ENCODE measurements at places on chromosomes 7 and 10.

DNA sequence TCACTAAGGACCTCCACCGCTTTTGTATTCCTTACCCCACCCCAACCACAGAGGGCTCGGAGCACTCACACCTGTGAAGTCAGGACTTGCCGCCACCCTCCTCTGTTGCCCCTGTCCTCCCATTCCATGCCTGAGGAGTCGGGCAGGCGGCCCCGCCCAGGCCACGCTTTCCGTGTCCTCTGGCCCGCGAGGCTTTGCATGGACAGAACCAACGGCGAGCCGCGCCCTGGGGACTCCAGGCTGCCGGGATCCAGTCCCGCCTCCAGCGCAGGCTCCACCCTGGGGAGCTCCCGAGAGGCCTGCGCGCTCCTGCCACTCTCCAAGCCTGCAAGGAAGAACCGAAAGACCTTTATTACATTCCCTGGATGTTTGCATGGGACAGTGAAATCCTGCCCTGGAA lies 366.4 kb upstream of the POM121L12 start:
- no peak for DNase-seq

DNA sequence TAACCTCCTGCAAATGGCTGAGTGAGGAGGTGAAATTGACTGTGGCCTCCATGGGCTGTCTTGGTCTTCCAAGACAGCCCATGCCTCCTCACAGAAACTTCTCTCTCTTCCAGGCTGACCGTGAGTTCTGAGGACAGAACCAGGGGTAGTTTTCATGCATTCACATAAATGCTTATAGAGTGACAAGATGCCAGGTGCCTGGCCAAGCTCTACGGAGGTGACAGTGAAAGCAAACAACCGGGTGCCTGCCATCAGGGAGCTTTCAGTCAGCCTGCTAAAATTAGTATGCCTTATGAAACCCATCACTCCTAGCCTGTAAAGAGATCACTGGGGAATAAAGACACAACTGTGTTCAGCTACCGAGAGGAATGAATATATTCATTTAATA lies 919 bp upstream of the RHOBTB1 start:
- no peak for DNase-seq

DNA sequence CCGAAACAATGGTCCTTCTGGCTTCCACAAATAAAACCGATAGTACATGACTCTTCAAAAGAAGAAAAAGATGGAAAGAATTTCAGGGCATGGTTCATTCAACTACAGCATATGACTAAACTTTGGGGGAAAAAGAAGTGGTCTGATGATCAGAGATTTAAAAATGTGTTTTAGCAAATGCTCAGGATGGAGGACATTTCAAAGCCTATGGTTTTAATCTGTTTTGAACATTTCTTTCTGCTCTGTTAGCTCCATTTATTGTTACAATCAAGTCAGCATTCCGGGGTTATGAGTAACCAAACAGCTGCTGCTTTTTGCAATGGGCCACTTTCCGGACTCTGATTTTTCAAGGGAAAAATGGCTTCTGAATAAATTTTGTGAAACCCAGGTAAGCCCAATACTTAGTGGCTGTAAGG lies 142.4 kb downstream of the CUBN start:
- no peak for DNase-seq

- DNase-seq = no peak
Observed at GRCh38 chr10:55627501-55628051, 733.5 kb downstream of the ZWINT start.

DNA sequence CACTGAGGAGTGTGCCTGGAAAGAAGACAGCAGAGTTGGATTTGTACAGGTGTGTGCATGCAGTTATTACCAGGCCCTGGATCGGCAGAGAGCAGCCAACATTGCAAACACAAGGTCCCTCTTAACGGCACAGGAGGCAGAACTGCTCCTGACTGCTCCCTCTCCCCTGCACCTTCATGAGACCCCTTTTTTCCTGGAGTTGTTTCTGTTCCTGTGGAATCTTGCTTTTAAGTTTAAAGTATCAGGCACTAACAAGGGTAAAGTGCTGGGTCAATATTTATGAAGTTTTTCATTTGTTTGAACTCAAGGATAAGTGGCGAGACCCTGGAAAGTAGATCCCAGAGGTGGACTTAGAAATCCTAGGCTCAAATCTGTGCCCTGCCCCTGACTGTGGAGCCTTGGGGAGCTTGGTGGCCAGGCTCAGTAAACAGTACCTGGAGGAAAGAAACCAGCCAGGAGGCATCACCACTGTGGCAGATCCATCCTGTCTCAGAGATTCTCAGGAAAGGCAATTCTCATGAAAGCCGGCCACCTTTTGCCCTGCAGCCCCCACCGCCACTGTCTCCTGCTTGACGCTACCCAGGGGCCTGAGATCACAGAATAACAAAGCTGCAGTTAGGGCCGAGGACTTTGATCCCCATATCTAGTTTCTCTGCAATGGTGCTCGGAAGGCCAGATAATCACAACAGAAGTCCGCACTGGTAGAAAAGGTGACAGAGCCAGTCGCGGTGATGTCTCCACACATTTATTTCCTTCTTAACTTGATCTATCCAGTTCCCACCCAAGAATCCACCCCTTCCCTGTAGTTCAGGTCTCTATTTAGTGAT lies 36.7 kb downstream of the DDC start:
- no peak for DNase-seq

DNA sequence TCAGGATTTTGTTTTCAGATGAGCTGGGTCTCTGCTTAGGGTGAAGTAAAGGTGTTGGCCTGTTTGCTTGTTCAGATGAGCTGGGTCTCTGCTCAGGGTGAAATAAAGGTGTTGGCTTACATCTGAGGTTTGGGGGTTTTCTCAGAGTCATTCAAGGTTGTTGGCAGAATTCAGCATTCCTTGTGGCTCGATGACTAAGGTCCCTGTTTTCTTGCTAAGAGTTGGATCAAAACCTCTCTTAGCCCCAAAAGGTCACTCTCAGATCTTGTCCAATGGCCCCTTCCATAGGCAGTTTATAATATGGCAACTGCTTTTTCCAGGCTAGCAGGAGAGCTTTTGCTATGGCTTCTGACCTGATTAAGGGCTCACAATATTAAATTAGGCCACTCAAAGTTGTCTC lies 106.6 kb downstream of the ADAM22 start:
- no peak for DNase-seq

DNA sequence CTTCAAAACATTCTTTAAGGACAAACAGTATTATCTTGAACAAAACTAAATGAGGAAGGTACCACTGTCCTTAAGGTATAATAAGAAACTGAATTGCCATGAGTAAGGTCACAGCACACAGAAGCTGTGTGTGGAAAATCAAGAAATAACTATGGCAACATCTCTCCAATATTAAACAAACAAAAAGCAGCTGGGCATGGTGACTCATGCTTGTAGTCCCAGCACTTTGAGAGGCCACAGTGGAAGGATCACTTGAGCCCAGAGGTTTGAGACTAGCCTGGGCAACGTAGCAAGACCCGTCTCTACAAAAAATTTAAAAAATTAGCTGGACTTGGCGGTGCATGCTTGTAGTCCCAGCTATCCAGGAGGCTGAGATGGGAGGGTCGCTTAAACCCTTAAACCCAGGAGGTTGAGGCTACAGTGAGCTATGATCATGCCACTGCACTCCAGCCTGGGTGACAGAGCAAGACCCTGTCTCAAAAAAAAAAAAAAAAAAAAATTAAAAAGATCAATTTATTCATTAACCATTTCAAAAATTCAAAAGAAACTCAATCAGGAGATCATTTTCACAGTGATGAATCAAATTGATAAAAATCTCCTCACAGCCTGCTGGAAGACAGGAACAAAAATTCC lies 195.4 kb downstream of the SKIDA1 start:
- DNase-seq = no peak

GRCh38 chr10:71087622-71088021 lies 124.7 kb upstream of the UNC5B start:
- no peak for DNase-seq

GRCh38 chr10:71812913-71813590 lies 38.0 kb downstream of the PSAP start:
- no peak for DNase-seq

DNA sequence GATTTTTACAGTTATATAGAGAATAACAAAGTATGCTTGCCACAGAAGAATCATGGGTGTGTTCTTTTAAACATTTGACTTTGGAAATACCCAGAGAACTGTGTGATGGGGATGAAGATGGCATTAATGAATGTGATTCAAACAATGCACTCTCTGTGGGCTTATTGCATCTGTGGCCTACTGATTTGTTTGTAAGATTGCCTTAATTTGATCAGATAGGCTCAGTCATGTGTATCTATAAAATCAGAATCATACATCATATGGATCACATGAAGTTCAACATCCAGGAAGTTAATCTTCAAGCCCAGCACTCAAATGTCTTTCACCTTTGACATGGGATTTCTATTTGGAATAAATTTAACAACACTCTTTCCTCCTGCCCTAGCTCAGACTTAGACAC lies 410.9 kb downstream of the SUGCT start:
- no peak for DNase-seq
